ENCODE measurements at places on chromosomes 1 and 21.
A peak's percentile ranks its signal among the peaks of the same experiment; 100 is the strongest.

DNA sequence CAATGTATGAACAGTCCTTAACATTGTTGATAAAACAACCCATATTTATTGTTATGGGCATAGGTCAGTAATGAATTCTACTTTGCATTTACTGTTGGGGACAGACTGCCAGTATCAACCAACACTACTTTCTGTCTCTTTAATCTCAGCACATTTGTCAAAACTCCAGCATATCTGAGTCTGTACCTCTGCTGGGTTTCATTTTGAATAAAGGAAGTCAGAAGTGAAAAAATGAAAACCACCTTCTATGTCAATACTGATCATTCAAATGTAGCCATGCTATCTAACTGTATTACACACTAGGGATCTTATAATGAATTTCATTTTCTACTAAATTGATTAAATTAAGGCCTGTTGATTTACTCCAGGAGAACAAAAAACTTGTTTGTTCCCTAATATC lies 24.2 kb upstream of the CXADR start:
- DNase-seq = no peak

- DNase-seq = no peak
Measured at GRCh38 chr1:156828400-156829124, 11.9 kb upstream of the SH2D2A start.

DNA sequence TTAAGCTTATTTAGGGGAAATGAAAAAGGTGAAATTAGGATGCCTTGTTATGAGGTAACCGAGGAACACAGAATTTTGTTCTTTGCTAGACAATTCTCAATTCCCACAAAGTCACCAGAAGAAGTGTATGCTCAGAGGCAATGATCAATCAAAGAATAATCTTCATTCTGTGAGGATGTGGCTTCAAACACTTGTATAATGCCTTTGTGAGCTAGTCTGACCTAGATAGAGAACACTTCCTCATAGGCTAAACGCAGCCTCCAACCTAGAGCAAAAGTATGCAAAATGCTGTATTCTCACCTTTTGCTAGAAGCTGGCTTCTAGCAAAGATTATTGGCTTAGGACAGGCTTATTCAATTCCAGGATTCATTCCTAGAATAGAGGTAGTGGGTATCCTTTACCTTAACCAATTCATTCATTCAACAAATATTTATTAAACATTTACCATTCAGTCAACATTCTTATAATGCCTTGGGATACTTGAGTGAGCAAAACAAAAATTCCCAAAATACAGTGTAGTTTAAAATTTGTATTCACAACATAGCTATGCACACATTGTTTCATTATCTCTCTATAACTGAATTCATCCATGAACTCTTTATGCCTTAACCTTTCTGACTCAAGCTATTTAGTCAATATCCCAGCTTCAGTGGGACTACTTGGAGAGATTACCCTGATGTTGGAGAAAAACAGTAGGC lies 530.2 kb downstream of the PTPRC start:
- DNase-seq = no peak

DNA sequence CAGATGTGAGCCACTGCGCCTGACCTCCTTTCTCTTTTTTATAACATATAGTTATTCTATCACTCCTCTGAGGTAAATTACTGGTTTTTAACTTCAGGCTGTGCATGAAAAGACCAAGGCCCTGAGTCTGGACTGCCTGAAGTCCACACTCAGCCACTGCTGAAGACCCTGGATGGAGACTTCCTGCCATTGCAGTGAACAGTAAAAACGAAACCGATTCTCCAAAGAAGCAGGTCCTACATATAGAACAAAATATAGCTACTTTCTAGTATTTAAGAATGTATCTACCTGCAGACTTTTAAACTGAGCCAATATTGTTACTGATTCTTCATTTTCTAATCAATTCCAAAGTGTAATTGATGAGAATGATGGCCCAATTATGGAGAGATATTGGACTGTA lies 232.8 kb downstream of the CHRM3 start:
- no peak for DNase-seq

DNA sequence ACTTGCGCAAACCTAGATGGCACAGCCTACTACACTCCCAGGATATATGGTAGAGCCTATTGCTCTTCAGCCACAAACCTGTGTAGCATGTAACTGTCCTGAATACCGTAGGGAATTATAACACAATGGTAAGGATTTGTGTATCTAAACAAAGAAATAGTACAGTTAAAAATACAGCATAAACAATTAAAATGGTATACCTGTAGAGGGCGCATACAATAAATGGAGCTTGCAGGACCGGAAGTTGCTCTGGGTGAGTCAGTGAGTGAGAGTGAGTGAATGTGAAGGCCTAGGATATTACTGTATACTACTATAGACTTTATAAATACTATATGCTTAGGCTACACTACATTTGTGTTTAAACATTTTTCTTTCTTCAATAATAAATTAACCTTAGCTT lies 99.3 kb downstream of the PLD5 start:
- no peak for DNase-seq

DNA sequence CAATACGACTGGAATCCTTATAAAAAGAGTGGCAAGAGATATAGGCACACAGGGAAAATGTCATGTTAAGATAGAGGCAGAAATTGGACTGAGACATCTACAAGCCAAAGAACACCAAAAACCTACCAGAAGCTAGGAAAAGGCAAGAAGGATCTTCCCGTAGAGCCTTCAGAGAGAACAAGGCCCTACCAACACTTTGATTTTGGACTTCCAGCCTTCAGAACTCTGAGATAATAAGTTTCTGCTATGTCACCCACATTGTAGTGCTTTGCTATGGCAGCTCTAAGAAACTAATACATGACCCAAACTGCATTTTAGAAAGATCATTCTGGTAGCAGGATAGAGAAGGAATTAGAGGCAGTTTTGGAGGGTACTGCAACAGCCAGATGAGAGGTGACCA lies 24.1 kb upstream of the MUTYH start:
- no peak for DNase-seq

DNA sequence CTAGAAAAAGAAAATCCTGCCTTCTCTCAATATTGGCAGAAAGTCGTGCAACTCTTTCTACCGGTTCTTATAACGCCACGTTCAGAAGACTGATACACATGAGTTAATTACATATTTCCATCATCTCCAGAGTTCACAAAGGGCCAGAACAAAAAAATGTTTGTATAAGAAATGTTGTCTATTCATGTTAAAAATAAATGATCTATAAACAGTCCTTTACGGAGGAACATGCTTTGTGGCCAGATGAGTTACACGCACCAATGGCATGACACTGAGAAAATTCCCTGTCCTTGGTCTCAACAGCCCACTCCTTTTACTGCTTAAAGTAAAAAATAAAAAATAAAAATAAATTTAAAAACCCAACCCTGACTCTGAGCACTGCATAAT lies 29.5 kb downstream of the C2CD2 start:
- no peak for DNase-seq

DNA sequence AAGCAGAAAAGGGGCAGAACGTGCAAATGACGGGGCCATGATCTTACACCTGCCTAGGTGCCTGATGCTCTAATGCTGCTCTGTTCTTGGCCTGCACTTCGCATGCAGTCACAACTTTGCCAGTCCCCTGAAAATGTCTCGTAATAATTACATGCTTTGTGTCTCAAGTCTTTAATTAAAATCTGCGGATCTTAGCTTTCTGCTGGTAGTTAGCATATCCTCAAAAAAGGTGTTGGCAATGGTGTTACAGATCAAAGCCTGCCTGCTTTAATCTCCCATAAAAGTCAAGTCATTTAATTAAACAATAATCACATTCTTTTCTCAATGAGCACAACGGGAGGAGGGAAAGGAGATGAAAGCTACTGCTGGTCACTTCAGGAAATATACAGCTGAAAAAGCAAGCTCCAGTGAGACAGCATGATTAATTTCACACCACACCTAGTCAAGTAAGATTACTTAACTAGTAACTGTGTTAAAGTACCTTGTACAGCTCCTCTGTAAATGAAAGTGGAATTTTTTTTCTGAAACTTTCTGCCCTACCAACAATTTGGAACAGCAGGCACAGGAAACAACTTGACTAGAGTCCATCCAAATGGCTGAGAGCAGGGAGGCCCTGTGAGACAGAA lies 45.8 kb downstream of the STX6 start:
- no peak for DNase-seq

- DNase-seq = no peak
Measured at GRCh38 chr1:179087665-179088064, 5.8 kb downstream of the TOR3A start.

DNA sequence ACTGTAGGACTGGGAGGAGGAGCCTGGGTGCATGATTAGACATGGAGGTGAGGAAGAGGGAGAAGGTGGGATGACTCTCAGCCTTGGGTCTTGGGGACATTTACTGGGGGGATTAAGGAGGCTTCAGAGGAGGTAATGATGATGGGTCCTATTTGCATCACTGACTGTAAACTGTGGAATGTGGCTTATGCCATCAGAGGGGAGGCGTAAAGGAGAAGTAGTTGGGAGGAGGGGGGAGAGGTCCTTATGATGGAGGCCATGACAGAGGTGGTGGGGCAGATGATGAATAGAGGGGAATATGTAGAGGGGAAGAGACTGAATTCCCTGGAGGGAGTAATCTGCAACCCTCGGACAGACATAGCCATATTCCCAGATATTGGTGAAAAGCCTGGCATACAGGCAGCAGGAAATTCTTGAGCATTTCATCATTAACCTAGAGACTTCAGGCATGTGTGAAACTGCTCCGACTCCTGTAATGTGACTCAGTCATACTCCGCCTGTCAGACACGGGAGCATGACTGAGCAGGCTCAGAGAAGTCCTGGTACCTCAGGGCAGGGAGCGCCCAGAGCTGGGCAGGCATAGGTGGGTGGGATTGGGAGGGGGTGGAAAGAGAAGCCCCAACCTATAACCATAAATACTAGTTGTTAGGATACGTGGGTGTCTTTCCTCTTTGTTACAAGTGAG lies 8.0 kb upstream of the LCE5A start:
- no peak for DNase-seq

DNA sequence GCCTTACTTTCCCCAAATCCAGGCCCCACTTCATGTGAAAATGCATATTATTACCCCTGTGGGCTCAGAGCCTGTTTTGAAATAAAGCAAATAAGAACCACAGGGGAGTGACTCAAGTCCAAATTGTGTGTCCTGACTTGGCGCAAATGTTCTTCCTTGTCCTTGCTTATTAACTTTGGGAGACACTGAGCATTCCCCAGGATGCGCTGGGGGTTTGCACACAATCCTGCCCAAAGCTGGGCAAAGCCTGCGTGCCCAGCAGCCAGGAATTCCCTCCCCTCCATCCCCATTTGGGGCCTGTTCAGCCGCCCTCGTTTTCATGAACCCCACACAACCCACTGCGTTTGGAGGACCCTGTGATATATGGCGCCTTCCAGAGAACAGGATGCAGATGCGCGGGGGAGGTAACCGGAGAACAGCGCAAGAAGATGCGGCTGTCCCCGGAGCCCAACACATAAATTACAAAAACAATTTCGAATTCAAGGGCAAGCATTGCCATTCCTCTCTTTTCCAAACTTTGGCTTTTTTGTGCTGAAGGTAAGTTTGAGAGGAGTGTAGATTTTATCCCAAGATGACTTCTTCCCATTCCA lies 42.4 kb upstream of the CLDN14 start:
- no peak for DNase-seq

GRCh38 chr1:3929126-3929525 lies 29.1 kb upstream of the C1orf174 start:
- DNase-seq = no peak

DNA sequence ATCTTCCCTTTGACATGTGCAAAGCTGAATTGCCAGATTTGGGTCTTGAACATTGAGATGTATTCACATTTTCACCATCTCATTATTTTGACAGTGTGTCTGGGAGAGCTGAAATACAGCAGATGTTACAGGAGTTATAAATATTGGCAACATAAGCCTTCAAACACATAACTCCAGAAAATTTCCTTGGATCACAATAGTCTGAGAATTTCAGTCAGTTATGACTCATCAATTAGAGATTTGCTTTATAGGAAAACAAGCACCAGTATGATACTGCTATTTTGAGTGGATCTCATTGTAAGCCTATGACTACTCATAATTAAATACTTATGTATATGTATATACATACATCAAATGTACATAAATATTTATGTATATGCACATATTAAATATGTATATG lies 1171.8 kb downstream of the AMY1C start:
- DNase-seq = no peak

DNA sequence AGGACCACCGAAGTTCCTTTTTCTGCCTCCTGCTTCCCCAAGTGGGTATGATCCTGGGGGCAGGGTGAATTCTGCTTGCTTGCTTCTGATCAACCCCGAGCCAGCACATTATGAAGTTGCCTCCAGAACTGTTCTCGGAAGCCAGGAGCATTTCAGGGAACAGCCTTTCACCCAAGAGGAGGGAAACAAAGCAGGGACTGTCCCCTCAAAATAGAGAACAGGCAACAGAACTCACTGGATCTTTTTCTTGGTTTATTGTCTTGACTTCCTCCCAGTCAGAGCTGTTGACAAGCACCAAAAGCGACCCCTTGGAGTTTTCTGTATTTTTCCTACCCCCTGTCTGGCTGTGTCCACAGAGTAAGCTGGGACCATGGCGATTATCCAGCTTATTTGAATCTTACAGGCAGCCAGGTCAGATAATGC lies 258.3 kb upstream of the SGIP1 start:
- DNase-seq = no peak

- DNase-seq = peak; percentile 16
Measured at GRCh38 chr1:40039245-40039756, 1.2 kb upstream of the CAP1 start.

- no peak for DNase-seq
Measured at GRCh38 chr1:201283836-201284553, 689 bp downstream of the PKP1 start.

GRCh38 chr1:52727114-52727586 lies 897 bp downstream of the ZYG11B start:
- DNase-seq = peak; percentile 30

- no peak for DNase-seq
Measured at GRCh38 chr1:201816309-201816854, 12.6 kb upstream of the IPO9 start.

GRCh38 chr1:202131956-202132821 lies 9.5 kb downstream of the GPR37L1 start:
- no peak for DNase-seq

DNA sequence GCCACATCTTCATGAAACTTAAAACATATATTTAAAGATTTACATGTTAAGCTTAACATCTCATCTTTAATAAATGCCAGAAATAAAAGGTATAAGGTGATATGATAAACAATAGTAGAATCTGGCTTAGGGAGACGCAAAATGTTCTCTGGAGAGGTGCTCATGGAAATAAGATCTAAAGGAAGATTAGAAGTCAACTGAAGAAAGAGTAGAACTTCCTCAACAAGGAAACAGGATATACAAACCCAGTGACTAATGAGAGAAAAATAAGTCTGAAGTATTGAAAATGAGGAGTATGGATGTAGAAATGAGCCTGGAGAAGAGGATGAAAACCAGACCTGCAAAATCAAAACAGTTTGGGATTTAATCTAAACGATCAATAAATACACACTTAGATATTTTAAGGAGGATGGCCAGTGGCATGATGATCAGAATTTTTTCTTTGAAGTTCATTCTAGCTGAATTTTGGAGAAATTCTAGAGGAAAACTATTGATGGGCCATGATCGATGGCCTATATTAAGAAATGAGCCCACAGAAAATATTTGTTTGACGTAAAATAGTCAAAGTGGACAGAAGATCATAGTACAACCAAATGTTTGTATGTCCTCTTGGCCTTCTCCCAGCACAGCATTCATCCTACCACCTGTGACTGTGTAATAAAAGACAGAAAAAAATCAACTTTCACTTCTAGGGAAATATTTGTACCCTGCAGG lies 387.9 kb upstream of the PTBP2 start:
- DNase-seq = no peak
